Thymus (tissue), 14 donors: ENCODE measurements at places on chromosomes 4 and X.
A peak's percentile ranks its signal among the peaks of the same experiment; 100 is the strongest.

GRCh38 chr4:121049072-121049599 is 23.2 kb downstream of the NDNF start:
- no peak for DNase-seq

DNA sequence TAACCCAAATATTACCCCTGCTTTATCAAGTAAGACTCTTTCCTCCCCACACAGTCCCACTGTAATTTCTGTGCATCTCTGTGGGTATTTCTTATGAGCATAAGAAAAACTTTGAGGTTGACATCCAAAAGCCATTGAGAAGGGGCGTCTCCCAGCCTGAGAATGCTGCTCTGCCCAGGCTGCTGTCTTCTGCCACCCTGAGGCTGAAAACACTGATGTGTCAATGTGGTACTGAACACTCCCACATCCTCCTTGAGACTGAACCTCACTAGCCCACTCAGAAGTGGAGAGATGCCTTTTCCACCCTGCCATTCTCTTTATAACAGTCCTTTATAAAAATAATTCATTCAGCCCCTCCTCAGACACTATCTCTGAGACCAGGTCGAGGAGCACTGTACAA is 120.8 kb downstream of the SMIM20 start:
- DNase-seq, result no peak

DNA sequence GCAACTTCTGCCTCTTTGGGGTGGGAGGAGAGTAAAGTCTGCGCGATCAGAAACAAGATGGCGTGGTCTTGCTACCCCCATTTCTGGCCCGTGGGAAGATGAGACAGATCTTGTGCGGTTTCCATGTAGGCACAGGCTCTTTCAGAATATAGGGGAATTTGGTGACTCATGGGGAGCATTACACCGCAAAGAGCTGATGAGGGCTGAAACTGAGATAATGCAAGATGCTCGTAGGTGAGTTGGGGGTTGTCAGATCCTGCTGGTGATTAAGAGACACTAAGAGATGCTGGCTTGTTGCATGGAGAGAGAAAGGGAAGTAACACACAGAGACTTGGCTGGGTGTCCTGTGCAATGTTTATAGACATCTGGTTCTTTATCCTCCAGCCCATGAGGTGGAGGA is 1.5 kb downstream of the EVC start:
- DNase-seq, result no peak

DNA sequence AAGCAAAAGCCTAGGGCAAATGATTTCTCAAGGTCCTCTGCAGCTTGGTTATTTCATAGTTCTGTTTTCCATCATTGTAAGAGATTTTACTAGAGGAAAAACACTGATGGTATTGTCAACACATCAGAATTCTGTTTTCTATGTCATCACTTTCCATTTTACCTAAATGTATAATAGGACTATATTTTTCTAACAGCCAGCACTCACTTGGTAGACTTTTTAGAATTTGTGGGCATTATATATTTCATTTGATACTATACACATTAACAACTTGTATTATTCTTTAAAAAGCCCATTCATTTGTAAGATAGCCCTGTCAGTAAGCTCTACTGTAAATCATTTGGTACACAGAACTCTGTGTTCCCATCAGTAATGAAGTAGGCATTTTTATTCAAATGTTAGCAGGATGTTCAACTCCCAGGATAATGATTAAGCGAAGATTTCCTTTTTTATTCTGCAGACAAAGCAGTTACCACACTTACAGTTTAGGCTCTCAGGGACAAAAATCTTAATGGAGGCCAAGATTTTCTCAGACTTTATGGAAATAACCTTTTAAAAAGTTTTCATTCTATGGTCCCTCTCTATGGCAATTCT is 143.6 kb upstream of the TEX13C start:
- DNase-seq, result no peak

- no peak for DNase-seq
These were observed 81.1 kb downstream of the VMA21 start for GRCh38 chrX:151478058-151478457.

DNA sequence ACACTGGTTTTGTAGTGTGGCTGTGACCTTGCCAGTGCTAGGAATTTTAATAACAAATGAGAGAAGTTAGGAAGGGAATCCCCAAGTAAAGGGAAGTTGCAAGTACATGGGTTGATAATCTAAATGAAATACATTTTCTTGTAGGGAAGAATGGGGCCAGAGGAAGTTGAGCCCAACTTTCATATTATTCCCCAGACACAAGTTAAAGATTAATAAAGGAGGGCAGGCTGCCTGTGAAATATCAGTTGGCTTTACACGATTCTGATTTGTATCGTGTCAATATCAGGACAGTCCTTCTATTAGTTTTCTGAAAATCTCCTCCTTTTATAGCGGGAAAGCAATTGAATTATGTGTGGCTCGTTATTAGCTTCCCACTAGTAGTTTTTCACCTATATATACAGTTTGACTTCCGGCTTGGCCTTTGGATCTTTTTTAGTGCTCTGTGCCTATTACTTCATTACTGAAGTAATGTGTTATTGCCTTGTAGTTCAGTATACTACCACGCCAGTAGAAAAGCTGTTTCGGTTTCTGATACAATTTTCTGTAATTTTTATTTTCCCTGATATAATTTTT is 1.7 kb downstream of the PDLIM5 start:
- no peak for DNase-seq

DNA sequence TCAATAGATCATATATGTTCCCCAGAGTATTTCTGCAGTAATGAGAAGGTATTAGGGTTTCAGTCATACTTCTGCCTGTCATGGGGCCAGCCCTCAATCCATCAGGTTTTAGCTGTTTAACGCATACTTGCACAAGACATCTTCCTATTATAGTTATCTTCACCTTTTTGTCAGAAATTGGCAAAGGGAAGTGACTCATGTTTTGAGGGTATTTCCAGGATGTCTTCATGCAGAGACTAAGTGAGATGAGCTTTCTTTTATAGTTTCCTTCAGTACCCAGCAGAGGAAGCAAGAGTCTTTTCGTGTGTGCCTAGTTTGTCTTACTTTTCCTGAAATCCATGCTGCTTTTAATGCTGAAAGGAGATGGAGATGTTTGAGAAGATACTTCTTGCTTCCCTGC is 9.5 kb downstream of the CSTF2 start:
- DNase-seq, result no peak

GRCh38 chr4:72295966-72296557 is 264.3 kb downstream of the NPFFR2 start:
- peak; percentile 61 for DNase-seq

- no peak for DNase-seq
These were observed 1.6 kb downstream of the SNX25 start for GRCh38 chr4:185211035-185211434.

- no peak for DNase-seq
These were observed 19.1 kb downstream of the FNIP2 start for GRCh38 chr4:158787709-158788475.

GRCh38 chrX:48971249-48972219 is at the start of gene KCND1:
KCND1 (minus strand) TSS chrX:48971844; CDS start chrX:48970271, 1,573 bp downstream.
- DNase-seq, result no peak

DNA sequence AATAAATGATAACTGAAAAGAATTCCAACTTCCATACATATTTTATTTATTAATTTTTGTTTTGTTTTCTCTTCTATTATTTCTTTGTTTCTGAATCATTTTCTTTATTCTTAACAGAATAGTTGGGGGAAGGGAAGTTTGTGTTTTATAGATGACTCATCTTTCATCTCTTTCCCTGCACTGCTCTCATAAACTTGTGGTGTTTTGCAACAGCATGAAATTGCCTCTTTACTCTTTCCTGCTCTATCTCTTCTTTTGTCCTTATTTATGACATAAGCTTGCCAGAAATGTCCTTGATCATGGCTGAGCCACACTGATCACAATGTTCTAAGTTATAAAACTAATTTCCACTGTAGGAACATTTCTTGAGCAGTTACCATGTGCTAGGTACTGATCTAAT is 22.3 kb downstream of the QRFPR start:
- no peak for DNase-seq

GRCh38 chr4:159035570-159035969 is 67.3 kb upstream of the RAPGEF2 start:
- no peak for DNase-seq

GRCh38 chrX:78455901-78456300 is 128.5 kb upstream of the CYSLTR1 start:
- DNase-seq, result no peak

GRCh38 chr4:1986578-1987210 is 22.1 kb downstream of the NELFA start:
- DNase-seq, result no peak

DNA sequence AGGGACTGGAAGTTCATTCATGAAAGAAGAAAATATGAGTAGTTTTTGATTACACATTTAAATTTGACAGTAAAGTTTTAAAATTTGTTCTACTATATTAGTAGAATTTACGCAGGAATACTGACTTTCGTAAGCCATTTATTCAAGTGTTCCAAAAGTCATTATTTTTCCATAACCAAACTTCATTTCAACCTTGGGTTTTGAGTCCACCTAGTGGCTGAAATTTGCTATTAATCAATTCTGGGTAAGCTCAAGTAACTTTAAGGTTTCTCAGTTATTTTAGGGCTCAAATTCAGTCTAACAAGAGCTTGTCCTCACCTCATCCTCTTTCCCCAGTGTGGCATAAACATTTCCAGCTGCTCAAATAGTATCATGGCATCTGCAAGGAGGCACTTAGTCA is 175.4 kb downstream of the SH3BGRL start:
- DNase-seq, result no peak

GRCh38 chr4:89275587-89275986 is 32.0 kb downstream of the GPRIN3 start:
- DNase-seq, result no peak

DNA sequence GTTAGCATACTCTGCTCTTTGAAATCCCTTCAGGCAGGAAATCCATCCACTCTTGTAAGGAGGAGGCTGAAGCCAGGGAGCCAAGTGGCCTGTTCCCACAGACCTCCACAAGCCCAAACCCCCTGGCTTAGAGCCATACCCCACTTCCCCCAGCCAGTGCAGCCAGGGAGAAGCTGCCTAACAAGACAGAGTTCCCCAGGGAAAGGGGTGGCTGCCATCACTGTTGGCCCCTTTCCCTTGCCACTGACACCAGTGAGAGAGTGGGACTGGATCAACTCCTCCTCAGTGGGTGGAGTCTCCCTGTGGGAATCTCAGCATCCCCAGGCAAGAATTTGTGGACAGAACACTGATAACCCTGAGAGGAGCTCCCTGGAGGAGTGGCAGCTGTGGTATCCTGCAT is 389.4 kb downstream of the PABPC4L start:
- DNase-seq, result no peak

- no peak for DNase-seq
These were observed 185.0 kb downstream of the CPE start for GRCh38 chr4:165563851-165564250.

GRCh38 chr4:146439999-146440398 is 81.7 kb downstream of the SLC10A7 start:
- no peak for DNase-seq

GRCh38 chr4:152278172-152278504 is 257.8 kb downstream of the FBXW7 start:
- no peak for DNase-seq

DNA sequence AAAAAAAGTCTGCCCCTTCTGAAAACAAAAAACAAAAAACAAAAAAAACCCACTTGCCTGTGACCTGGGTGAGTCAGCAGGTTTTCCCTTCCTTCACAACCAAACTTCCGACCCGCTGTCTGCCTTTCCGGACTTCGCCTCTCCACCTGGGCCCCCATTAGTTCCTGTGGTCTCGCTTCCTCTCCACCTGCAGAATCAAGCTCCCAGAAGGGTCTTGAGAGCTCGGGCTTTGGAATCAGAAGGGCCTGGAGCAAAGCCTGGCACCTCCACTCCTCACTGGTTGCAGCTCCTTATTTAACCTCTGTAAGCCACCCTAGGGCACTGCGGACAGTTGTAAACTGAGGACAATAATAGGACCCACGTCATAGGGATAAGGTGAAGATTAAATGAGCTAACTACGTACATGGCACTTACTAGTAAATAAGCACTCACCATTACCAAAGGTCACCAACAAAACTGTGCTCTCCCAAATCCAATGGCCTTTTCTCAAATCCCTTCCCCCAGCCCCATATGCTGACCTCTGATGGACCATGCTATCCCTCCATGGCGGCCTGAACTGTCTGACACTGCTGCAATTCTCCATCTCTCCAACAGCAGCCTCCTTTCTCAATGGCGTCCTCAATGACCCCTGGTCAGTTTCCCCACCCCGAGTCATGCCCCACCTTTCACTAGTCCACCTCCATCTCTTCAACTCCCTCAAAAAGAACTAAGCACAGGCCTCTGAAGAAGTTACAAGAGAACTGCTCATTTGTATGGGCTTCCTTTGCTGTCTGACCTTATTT is 64.2 kb downstream of the IRF2 start:
- peak; percentile 51 for DNase-seq

GRCh38 chr4:107600983-107601382 is 119.1 kb downstream of the PAPSS1 start:
- no peak for DNase-seq

DNA sequence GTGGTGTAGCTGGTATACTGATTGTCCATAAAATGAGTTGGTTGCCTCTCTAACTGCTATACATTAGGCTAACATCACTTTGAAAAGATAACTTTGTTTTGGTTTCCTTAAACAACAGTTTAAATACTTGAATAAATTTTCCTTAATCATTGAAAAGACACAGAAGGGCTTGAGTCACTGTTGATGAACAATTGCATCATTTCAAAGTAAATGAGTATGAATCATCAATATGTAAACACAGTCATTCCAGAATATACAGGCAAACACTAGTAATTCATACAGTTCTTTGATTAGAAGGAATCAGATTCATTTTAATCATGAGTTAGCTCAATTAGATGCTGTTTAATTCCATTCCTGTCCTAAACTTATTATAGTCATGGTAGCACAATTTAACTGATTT is 160.6 kb downstream of the AFF2 start:
- DNase-seq, result no peak

DNA sequence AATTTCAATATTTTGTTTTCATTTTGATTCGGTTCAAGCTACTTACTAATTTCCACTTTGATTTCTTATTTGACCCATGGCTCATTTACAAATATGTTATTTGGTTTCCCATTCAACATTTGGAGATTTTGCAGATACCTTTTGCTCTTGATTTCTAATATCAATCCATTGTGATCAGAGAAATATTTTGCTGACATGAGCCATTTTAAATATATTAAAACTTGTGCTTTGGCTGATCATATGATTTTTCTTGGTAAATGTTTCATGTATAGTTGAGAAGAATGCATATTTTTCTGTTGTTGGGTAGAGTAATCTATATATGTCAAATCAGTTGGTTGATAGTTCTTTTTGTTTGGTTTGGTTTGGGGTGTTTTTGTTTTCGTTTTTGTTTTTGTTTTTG is 95.0 kb downstream of the GASK1B start:
- DNase-seq, result no peak

- no peak for DNase-seq
These were observed 44.2 kb downstream of the CLDN34 start for GRCh38 chrX:10011261-10011931.

DNA sequence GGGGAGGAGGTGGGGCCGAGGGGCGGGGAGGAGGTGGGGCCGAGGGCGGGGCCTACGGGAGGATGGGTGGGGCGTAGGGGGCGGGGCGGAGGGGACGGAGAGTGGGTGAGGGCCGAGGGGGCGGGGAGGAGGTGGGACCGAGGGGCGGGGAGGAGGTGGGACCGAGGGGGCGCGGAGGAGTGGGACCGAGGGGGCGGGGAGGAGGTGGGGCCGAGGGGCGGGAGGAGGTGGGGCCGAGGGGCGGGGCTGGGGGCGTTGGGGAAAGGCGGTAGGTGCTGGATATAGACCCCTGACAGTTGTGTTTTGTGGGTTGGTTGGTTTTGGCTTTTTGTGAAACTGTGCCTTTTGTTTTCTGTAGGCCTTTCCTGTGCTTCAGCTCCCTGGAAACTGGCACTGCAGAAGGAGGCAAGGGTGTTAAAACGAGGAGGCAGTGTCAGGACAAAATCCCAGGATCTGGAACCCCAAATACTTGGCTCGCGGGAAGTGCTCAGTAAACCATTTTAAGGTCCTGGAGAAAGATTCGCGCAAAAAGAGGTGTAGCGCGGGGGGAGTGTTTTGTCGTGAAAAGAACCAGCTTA is 580 bp upstream of the MMGT1 start:
- DNase-seq, result no peak
